Activated T-helper 1 cell treated with anti-CD3 and anti-CD28 coated beads, Interleukin-2, amount 50 U/mL, for 16 hours (primary cell): ENCODE measurements at places on chromosomes 4 and X.

GRCh38 chr4:15320121-15320678 is 107.6 kb upstream of the C1QTNF7 start:
- no peak for DNase-seq

- peak; percentile 28 for DNase-seq
These were observed 5.1 kb downstream of the USP27X start for GRCh38 chrX:49884290-49884862.

DNA sequence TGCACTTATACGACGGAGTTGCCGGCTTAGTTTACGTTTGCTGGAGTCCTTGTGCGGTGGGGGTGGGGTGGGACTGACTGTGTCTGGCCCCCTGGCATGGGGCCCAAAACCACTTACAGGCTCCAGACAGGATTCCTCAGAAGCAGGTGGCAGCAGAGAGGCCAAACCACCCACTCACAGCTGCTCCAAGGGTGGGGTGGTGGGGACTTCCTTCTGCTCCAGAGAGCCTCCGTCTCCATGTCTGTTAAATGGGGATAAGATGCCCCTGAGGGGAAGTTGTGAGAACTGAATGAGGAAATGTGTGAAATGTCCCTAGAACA is 36.7 kb downstream of the PSAPL1 start:
- no peak for DNase-seq

- no peak for DNase-seq
These were observed 6.0 kb downstream of the NOA1 start for GRCh38 chr4:56971383-56971782.

- DNase-seq, result no peak
These were observed 129.1 kb downstream of the MSL3 start for GRCh38 chrX:11887175-11887574.
